ENCODE measurements at places on chromosomes 1 and 21. TPM values are rescaled to one million over a fixed set of nuclear protein-coding genes. Genes with fewer than 3 reads are reported as not detected.

Gene PLEKHA6
- total RNA-seq = 15.0 TPM

- DNase-seq = no peak
Measured at GRCh38 chr1:26078286-26079177, 11.1 kb upstream of the TRIM63 start.

DNA sequence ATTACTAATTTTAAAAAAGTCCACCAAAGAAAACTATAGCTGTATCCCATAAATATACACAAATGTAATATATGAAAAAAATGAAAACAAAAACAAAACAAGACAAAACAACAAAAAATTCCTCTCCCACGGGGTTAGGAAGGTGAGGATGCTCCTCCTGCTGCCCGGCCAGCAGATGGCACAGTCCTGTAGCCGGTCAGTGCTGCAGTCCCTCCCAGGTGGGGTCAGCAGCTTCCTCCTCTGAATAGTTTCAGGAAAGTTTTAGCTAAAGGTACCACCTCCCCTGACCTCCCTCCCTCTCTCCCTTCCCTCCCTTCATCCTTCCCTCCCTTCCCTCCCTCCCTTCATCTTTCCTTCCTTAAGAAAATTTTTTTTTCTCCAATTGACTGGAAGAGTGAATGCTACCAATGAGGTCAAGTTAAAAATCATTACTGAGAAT is 67.8 kb upstream of the BCL10 start:
- no peak for DNase-seq

GRCh38 chr1:205593532-205593931 is 38.3 kb downstream of the ELK4 start:
- no peak for DNase-seq

Gene WNT4
- 0.36 TPM for total RNA-seq

Data from sigmoid colon (tissue), 7 donors.